ENCODE measurements at places on chromosomes 5 and 9.

DNA sequence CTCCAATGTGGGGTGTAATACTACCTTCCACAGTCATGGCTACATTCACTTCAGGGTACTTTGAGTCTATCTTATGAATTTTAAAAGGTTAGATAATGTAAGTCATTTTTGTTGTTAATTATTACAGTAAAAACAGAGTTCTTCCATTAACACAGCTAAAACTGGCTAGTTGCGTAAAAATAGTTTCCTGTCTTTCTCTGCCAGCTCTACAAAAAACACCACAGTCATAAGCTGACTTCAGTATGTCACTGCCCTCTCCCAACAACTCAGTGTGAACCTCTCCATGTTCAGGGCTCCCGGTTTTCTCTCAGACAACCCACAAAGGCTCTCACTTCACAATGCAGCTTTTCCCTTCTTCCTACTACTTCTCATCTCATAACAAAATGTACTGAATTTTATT, 84.8 kb upstream of the ITGA1 start:
- no peak for DNase-seq

DNA sequence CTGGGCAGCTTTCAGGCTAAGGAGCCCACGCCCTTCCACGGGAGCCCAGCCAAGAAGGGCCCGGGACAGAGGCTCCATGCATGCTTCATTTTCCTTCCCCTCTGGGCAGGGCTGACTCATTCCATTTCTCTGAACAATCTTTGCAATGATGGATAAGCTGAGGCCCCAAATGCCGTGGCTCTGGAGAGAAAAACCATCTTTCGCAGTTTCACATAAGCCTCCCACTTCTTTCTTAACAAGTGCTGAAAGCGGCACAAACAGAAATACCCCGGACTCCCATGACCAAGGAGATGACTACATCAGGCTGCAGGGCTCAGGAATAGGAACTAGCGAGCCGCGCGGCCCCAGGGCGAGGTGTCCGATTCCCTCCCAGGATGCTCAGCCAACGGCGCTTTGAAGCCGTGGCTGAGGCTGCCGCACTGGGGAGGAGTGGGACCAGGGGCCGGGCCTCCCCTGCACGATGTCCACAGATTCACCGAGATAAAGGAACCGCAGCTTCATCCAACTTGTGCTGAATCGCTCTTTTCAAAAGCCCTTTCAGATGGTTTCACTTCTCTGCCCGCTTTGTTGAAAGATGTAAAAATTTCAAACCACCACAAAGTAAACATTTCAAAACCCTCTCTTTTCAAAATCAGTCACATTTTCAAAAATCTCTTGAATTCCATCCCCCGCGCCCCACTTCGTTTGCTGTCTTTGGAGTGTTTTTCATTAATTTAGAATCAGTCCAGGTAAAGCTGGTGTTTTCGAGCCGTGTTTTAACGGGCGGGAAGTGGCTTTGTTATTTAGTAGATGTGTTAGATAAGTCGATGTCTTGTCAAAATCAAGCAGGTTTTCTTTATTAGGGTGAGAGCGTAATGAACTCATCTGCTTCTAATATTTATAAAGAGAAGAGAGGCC, 96.5 kb upstream of the LMX1B start:
- DNase-seq: no peak

- DNase-seq: peak; percentile 56
Measured at GRCh38 chr5:7927466-7928375, 58.8 kb downstream of the MTRR start.

DNA sequence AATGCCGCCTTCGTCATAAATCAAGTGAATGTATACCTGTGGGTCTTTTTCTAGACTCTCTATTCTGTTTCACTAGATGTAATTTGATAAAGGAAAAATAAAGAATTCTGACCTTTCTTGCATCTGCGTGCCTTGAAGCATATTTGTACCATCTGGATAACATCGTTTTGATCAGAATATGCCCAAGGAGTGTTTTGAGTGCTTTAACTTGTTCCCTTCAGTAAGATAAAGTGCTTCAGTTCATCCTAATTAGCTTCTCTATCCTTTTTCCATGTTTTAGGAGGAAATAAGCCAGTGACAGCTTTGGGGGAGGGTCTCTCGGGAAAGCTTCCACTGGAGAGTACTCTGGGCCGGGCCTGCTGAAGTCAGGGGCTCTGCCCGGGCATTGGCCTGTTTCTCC, 113.5 kb upstream of the DAP start:
- no peak for DNase-seq

DNA sequence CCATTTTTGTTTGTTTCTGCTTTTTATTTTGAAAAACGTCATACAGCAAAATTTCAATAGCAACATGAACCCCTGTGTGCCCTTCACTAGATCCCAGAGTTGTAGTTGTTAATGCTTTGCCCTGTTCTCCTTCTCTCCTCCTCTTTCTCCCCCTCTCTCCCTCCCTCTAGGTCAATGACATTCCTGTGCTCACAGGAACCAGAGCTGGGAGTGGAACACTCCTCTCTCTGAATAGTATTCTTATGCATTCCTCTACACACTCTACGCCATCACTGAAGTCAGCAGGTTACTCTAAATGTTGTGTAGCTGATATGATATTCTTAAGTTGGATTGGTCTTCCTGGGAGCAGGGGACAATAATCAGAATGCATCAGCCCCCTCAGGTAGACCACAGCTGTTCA, 243.4 kb downstream of the SYK start:
- no peak for DNase-seq

DNA sequence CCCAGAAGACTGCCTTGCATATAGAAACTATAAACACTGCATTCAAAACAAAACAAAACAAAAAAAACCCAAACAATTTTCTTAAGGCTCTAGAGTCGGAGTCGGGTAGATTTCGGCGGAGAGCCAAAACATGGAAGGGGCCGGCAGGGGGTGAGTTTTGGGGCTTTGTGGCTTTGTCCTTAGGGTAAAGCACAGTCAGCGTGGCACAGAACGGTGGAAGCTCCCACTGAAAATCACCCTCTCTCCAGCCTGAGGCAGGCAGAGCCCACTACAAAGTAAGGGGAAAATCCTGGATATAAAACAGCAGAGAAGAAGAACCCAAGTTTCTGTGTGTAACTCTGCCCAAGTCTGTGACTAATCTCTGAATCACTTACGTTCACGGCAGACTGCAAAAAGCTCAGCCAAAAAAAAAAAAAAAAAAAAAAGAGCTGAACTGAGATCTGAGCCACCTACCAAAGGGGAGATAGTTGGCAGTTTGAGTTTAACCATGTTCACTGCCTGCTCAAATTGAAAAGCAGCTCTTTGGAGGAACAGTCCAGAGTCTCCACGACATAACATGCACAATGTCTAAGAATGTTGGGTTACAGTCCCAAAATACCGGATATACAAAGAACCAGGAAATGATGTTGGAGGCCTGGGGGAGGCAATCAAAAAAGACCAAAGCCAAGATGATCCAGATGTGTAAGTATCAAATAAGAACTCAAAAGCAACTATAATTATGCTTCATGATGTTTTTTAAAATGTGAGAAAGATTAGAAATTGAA, 26.6 kb upstream of the OR2K2 start:
- DNase-seq: peak; percentile 16

- DNase-seq: no peak
Measured at GRCh38 chr5:33565324-33565723, 124.6 kb downstream of the TARS1 start.

DNA sequence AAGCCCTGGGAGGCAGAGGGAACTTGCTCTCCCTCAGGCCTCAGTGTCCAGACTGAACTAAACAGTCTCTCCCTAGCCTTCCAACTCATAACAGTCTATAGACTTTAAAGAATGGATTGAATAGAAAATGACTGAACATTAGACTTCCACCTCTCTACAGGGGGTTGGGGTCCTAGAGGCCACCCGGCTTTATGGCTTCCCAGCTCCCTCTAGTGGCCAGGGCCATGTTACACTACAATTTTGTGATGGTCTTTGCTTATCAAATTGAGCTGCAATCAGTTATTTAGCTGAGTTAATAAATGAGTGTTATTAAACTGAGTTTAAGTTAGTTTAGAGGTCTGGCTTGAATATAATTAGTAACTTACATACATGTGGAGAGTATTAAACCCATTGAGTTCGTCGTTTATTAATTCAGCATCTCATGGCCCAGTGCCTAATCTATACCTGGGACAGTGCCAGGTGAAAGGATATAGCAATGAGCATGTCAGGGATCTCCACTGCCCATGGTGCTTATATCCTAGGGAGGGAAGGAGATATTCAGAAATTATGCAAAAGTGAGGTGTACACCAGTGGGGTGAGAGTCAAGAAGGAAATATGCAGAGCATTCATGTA, 105.2 kb downstream of the SH3TC2 start:
- peak; percentile 45 for DNase-seq

DNA sequence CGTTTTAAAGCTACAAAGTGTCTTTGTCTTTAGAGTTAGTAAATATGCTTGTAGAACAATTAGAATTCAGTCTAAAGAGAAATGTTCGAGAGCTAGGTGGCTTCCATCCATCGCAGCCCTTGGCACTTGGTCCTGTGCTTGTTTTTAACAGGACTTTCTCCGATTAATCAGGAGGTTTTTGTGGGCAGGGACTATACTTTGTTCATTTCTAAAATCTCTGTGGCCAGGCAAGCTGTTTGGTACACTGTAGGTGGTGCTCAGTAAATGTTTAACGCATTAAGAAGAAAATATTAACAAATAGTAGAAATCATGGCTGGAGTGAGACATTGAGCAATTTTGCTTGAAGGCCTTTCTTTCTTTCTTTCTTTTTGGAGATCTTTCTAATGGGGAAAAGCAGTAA, 20.8 kb downstream of the AGXT2 start:
- no peak for DNase-seq

GRCh38 chr9:9552665-9553064, 1060.1 kb downstream of the PTPRD start:
- DNase-seq: no peak

GRCh38 chr9:74697535-74697934, 190.2 kb downstream of the TRPM6 start:
- DNase-seq: no peak

DNA sequence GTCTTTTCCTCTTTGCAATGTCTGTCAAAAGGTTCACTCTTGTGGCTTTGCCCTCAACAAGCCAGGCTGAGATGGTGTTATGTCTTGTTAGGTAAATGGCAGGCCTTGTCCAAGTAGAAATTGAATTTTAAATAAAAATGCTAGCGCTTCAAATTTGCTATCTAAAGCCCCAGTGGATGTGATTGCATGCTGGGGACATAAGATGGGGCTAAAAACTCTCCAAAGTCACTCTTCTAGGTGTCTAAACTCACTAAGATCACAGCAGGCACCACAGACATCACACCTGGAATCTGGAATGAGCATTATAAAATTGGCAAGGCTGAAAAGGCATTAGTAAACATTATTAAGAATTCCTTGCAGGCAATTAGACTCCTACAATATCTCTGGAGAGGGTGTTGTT, 262.7 kb upstream of the CLINT1 start:
- DNase-seq: no peak

- DNase-seq: no peak
Measured at GRCh38 chr9:82880336-82881050, 182.4 kb downstream of the RASEF start.

DNA sequence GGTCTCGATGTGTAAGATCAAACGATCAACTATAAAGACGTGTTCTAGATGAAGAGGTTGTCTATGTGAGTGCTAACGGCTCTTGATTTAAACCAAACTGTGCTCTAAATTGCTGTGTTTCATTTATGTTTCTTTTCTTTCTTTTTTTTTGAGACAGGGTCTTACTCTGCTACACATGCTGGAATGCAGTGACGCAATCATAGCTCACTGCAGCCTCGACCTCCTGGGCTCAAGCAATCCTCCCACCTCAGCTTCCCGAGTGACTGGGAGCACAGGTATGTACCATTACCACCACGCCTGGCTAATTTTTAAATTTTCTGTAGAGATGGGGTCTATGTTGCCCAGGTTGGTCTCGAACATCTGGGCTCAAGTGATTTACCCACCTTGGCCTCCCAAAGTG, 24.0 kb upstream of the RNF130 start:
- DNase-seq: no peak

- DNase-seq: no peak
Measured at GRCh38 chr5:175733017-175733416, 75.1 kb downstream of the HRH2 start.

DNA sequence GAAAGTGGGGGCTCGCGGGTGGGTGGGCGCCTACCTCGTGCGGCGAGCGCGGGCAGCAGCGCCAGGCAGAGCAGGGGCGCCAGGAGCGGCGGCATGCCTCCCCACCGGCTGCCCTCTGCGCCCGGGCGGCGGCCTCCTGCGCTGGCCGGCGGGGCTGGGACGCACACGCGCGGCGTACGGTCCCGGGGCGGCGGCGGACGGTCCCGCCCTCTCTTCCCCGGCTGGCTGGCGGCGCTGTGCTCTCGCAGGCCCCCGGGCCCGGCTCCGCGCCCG, 220 bp downstream of the NOTCH1 start:
- no peak for DNase-seq

DNA sequence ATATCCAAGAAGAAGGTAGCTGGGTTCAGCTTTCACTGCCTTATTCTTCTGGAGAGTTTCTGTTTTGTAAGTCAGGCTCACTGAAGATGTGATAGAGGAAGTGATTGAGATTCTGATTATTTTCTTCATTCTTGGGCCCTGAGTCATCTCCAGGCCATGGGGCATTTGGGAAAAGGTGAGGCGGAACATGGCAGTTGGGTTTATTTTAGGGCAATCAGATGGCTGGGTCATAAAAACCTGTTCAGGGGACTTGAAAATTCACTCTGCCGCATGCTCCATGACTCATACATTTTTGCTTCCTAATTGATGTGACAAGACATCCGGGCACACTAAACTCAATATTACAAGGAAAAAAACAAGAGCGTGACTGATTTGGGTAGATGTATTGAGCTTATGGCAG, 265.7 kb upstream of the KLF4 start:
- DNase-seq: no peak

DNA sequence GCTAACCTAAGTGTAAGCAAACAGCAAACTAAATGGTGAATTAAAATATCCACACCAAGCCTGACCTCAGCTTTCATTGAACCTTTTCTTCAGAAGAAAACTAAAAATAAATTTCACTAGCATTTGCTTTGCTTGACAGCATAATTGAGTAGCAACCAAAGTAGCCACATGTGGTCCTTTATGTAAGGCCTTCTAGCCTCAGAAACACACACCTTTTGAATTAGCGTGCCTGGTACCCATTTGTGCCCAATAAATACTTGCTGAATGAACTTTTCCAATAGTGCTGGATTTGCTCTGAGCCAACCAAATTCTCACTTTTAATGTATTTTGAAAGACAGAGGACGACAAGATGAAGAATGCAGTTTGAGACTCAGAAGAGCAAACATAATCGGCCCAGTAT, 2.1 kb upstream of the NIPBL start:
- no peak for DNase-seq

DNA sequence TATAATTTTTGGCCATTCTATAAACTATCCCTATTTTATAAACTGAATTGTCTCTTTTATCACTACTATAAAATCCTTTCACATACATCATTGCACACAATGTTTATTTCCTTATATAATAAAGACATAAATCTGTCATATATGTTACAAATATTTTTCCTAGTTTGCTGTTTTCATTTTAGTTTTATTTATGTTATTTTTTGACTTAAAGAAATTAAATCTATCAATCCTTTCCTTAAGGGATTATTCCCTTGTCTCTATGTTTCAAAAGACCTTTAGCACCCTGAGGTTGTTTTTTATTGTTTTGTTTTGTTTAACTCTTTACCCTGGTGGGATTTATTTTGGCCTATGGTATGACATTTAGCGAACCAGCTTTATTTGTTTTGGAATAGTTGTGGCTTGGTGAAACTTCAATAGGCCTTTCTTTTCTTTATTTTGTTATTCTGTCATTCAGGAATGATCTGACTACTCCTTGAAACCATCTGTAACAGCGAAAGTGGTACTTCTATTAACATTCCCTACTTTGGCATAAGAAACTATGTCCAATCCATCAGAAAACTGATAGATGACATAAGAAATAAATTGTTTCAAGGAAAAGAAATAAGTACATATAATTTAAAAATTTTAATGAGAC, 125.9 kb downstream of the CEP120 start:
- DNase-seq: no peak

GRCh38 chr9:110443146-110443865, 105.6 kb upstream of the TXNDC8 start:
- DNase-seq: no peak

Measured in GM12865 (cell line).